ENCODE measurements at places on chromosomes 6 and 20. TPM values are rescaled to one million over a fixed set of nuclear protein-coding genes. Genes with fewer than 3 reads are reported as not detected.

Gene MUC21
- total RNA-seq, result not detected

Gene CPXM1
- total RNA-seq, result 10.6 TPM

Gene PPP1R11
- total RNA-seq, result 40.8 TPM

Gene LST1
- not detected for total RNA-seq

Gene VNN1
- 0.07 TPM for total RNA-seq

Gene NFKBIE
- 11.0 TPM for total RNA-seq

Gene ACSS1
- 0.24 TPM for total RNA-seq

DNA sequence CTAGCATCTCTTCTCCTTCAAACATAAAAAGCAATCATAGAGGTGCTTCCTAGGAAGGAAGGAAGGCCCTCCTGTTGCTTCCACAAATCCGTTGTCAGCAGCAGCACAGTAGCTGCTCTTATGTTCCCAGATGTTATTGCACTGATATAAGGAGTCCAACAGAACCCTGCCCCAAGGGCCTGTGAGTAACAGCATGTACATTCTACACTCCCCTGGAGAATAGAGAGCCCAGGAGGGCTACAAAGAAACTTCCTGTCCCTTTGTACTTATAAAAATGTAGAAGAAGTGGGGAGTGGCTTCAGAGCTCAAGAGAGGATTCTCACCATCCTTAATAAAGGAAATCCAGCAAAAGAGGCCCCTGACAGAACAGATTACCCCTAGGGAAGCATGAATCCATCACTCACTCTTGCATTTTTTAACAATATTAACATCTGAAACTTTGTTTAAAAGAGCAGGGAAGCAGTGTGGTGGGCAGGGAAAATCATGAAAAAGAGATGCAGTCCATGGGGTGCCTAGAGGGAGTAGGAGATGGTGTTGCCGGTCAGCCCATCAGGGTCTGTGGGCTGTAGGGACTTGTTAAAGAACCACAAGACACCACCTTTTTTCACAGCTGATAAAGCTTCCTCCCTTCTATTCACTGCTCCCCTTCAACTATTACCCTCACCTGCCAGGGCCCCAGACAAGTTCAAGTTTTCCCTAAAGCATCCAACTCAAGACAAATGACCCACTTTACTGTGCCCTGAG lies 104.5 kb upstream of the ADGRF1 start:
- H3K27me3 ChIP-seq, result no peaks in the 10 kb centered on the region
- H3K36me3 ChIP-seq, result no peaks in the 10 kb centered on the region
- peaks cover 3% of the 10 kb centered on the region for H3K4me1 ChIP-seq
- no peak overlapping the region for H3K4me3 ChIP-seq

GRCh38 chr20:57977569-57977968 lies 250.9 kb downstream of the ANKRD60 start:
- H3K27ac ChIP-seq, result no peak overlapping the region
- H3K36me3 ChIP-seq, result no peaks in the 10 kb centered on the region
- H3K4me3 ChIP-seq, result no peak overlapping the region
- DNase-seq, result no peak
- H3K4me1 ChIP-seq, result no peaks in the 10 kb centered on the region
- no peaks in the 10 kb centered on the region for H3K27me3 ChIP-seq

GRCh38 chr20:11045412-11046175 lies 371.8 kb upstream of the JAG1 start:
- no peaks in the 10 kb centered on the region for H3K4me1 ChIP-seq
- H3K36me3 ChIP-seq, result no peaks in the 10 kb centered on the region
- H3K4me3 ChIP-seq, result no peak overlapping the region
- H3K27me3 ChIP-seq, result no peaks in the 10 kb centered on the region

GRCh38 chr20:56928007-56928406 lies 298.9 kb downstream of the TFAP2C start:
- no peaks in the 10 kb centered on the region for H3K36me3 ChIP-seq
- no peak overlapping the region for H3K4me3 ChIP-seq
- H3K27ac ChIP-seq, result no peak overlapping the region
- peaks cover 5% of the 10 kb centered on the region for H3K4me1 ChIP-seq
- no peak for DNase-seq
- peaks cover 76% of the 10 kb centered on the region for H3K27me3 ChIP-seq

GRCh38 chr6:73742433-73742832 lies 46.4 kb downstream of the CD109 start:
- no peak overlapping the region for H3K27ac ChIP-seq
- no peak overlapping the region for H3K4me3 ChIP-seq
- no peak for DNase-seq
- H3K4me1 ChIP-seq, result no peaks in the 10 kb centered on the region
- H3K36me3 ChIP-seq, result no peaks in the 10 kb centered on the region

DNA sequence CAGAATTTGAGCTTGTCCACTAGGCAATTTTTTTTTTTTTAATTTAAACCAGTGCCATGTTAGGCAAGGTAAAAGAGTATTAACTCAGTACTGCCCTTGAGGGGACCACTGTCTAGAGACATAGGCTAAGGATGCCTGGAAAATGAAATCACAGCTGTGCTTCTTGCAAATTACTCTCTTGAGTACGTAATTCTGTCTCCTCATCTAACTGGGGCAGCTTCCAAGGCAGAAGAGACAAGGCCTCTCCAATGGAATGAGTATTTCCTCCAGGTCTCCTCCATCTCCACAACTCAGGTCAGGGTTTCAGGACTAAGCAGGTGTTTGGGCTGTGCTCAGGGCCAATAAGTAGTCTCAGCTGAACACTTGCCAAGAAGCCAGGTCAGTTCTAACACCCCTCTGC lies 33.8 kb upstream of the MRPS10 start:
- H3K27me3 ChIP-seq, result no peaks in the 10 kb centered on the region
- H3K4me1 ChIP-seq, result peaks cover 11% of the 10 kb centered on the region
- H3K36me3 ChIP-seq, result peaks cover 15% of the 10 kb centered on the region
- DNase-seq, result peak; percentile 63
- no peak overlapping the region for H3K4me3 ChIP-seq
- no peak overlapping the region for H3K27ac ChIP-seq

GRCh38 chr6:45946887-45947286 lies 68.8 kb downstream of the CLIC5 start:
- H3K27me3 ChIP-seq, result no peaks in the 10 kb centered on the region
- no peaks in the 10 kb centered on the region for H3K36me3 ChIP-seq
- no peak overlapping the region for H3K4me3 ChIP-seq
- DNase-seq, result peak; percentile 42

DNA sequence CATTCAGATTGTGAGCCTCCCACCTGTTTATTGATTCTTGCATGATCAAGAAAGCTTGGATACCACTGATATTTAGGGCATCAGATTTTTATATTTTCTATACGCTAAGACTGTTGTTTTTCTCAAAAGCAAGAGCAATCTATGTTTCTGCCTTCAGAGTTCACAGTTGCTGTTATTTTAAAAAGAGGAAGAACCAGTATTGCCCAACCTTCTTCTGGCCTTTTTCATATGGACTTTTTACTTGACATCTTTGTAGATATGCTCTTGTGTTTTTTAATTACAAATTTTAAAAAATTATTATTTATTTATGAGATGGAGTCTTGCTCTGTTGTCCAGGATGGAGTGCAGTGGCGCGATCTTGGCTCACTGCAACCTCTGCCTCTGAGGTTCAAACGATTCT lies 28.9 kb downstream of the SLC17A5 start:
- no peak overlapping the region for H3K27ac ChIP-seq
- no peaks in the 10 kb centered on the region for H3K27me3 ChIP-seq
- H3K4me1 ChIP-seq, result no peaks in the 10 kb centered on the region
- H3K36me3 ChIP-seq, result no peaks in the 10 kb centered on the region

DNA sequence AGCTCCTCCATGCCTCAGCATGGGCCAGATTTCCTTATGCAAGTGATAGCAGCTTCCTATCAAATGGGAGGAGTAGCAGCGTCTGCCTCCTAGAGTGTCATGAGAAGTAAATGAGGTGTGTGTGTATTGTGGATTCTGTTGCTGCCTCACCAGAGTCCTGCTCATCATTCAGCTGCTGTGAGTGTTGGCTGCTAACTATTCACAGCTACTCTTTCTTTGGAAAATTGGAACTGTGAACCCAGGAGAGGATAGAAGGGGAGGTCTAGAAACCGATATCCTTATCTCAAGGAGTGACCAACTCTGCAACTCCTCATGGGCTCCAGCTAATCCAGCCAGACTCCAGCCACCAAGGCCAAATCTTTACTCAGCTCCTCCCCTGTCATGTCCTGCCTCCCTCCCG lies 63.3 kb downstream of the TOX2 start:
- DNase-seq, result no peak
- H3K4me3 ChIP-seq, result no peak overlapping the region
- no peak overlapping the region for H3K27ac ChIP-seq
- H3K36me3 ChIP-seq, result no peaks in the 10 kb centered on the region
- H3K27me3 ChIP-seq, result no peaks in the 10 kb centered on the region

- no peak for DNase-seq
- H3K27me3 ChIP-seq, result no peaks in the 10 kb centered on the region
- no peak overlapping the region for H3K4me3 ChIP-seq
- no peaks in the 10 kb centered on the region for H3K36me3 ChIP-seq
- H3K4me1 ChIP-seq, result no peaks in the 10 kb centered on the region
Measured at GRCh38 chr20:21583486-21584168, 69.8 kb upstream of the NKX2-2 start.

GRCh38 chr6:35419417-35419816 lies 32.7 kb upstream of the FANCE start:
- H3K4me3 ChIP-seq, result no peak overlapping the region
- peak; percentile 14 for DNase-seq
- no peak overlapping the region for H3K27ac ChIP-seq
- no peaks in the 10 kb centered on the region for H3K27me3 ChIP-seq

DNA sequence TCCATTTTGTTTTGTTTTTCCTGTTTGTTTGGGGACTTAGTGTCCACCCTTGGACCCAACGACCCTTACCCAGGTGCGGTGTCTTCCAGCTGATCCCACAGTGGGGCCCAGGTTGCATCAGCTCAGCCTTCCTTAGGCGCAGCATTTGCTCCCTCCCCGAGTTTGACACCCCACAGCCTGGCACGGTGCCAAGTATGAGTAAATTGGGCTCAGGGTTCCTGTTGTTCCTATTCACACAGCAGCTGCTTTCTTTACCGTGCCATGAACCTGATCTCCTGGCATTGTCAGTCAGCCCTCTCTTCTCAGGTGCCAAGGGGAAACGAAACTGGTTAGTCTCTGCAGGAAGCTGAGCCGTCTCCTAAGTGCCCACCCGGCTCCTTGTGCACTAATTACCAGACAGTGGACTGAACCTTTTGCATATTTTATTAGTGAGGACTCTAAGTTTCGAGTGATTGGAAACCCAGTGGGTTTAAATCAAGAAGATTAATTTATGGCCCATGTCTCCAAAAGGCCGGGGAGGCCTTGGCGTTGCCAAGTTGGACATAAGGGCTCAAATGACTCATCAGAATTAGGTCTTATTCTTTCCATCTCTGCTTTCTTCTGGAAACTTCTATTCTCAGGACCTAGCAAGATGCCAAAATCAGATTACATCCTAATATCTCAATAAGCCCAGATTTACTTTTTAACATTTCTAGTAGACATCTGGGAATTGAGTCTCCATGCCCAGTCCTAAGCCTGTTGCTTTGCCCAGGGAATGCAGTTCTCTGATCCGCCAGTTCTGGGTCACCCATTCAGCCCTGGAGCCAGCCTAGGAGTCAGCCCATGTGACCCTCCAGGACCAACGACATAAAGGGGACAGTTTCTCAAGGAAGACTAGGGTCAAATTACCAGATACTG lies 68.8 kb downstream of the TSHZ2 start:
- no peak overlapping the region for H3K4me3 ChIP-seq
- peak; percentile 70 for DNase-seq
- H3K4me1 ChIP-seq, result no peaks in the 10 kb centered on the region
- no peaks in the 10 kb centered on the region for H3K36me3 ChIP-seq

DNA sequence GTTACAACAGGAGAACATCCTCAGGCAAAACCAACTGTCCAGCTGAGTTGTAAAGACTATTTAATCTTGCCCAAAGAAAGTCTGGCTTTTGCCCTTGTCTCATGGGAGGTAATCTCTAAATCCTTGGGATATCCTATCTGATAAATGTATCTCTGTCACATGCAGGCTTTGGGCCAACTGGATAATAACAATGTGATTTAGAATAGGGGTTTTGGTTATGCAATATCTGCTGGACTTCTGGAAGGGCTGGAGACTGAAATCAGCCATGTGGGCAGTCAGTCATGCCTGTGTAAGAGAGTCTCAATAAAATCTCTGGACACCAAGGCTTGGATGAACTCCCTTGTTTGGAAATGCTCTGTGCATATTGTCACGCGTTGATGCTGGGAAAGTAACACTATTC lies 56.3 kb upstream of the PRL start:
- no peak for DNase-seq
- no peaks in the 10 kb centered on the region for H3K4me1 ChIP-seq
- H3K27ac ChIP-seq, result no peak overlapping the region

- H3K27me3 ChIP-seq, result peaks cover 4% of the 10 kb centered on the region
- H3K36me3 ChIP-seq, result no peaks in the 10 kb centered on the region
- no peaks in the 10 kb centered on the region for H3K4me1 ChIP-seq
- H3K27ac ChIP-seq, result no peak overlapping the region
Measured at GRCh38 chr20:17320456-17320855, 93.6 kb downstream of the PCSK2 start.

GRCh38 chr6:83359638-83360037 lies 71.2 kb downstream of the ME1 start:
- H3K27me3 ChIP-seq, result no peaks in the 10 kb centered on the region
- no peak for DNase-seq
- H3K36me3 ChIP-seq, result no peaks in the 10 kb centered on the region
- no peaks in the 10 kb centered on the region for H3K4me1 ChIP-seq

DNA sequence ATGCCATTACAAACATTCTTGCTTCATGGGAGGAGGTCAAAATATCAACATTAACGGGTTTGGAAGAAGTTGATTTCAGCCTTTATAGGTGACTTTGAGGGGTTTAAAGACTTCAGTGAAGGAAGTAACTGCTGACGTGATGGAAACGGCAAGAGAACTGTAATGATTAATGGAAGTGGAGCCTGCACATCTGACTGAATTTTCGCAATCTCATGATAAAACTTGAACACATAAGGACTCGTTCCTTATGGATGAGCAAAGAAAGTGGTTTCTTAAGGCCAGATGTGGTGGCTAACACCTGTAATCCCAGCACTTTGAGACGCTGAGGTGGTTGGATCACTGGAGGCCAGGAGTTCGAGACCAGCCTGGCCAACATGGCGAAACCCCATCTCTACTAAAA lies 226.1 kb downstream of the BCAS1 start:
- H3K27ac ChIP-seq, result no peak overlapping the region
- no peaks in the 10 kb centered on the region for H3K27me3 ChIP-seq
- H3K36me3 ChIP-seq, result no peaks in the 10 kb centered on the region
- no peaks in the 10 kb centered on the region for H3K4me1 ChIP-seq
- no peak for DNase-seq

GRCh38 chr6:47059216-47059885 lies 17.2 kb upstream of the ADGRF1 start:
- H3K27ac ChIP-seq, result no peak overlapping the region
- no peak overlapping the region for H3K4me3 ChIP-seq
- no peaks in the 10 kb centered on the region for H3K36me3 ChIP-seq
- no peaks in the 10 kb centered on the region for H3K4me1 ChIP-seq

DNA sequence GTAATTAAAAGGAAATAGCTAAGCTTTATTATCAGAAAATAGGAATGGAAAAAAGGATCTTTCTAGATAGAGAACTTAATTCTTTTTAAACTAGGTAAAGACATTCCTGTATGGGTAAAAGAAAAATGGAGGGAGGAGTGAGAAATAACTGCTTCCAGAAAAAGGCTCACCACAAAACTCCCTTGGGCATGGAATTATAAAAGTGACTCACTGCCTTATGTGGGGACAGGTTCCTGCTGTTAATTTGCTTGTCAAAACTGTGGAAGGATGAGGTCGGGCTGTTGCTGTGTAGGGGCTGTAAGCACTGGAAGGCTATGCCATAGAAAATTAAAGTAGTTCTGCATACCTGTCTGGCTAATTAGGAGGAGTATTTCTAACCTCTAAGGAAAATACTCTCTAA lies 158.7 kb downstream of the UBE3D start:
- H3K27me3 ChIP-seq, result no peaks in the 10 kb centered on the region
- no peak overlapping the region for H3K27ac ChIP-seq
- peaks cover 4% of the 10 kb centered on the region for H3K4me1 ChIP-seq
- no peak overlapping the region for H3K4me3 ChIP-seq

- no peaks in the 10 kb centered on the region for H3K36me3 ChIP-seq
- H3K27me3 ChIP-seq, result no peaks in the 10 kb centered on the region
- H3K4me1 ChIP-seq, result no peaks in the 10 kb centered on the region
- no peak overlapping the region for H3K27ac ChIP-seq
- DNase-seq, result no peak
Measured at GRCh38 chr6:124699038-124699437, 263.2 kb upstream of the RNF217 start.

All from astrocyte (in vitro differentiated cells and primary cell).